ENCODE measurements at places on chromosomes 6 and 20. TPM values are rescaled to one million over a fixed set of nuclear protein-coding genes. Genes with fewer than 3 reads are reported as not detected.

DNA sequence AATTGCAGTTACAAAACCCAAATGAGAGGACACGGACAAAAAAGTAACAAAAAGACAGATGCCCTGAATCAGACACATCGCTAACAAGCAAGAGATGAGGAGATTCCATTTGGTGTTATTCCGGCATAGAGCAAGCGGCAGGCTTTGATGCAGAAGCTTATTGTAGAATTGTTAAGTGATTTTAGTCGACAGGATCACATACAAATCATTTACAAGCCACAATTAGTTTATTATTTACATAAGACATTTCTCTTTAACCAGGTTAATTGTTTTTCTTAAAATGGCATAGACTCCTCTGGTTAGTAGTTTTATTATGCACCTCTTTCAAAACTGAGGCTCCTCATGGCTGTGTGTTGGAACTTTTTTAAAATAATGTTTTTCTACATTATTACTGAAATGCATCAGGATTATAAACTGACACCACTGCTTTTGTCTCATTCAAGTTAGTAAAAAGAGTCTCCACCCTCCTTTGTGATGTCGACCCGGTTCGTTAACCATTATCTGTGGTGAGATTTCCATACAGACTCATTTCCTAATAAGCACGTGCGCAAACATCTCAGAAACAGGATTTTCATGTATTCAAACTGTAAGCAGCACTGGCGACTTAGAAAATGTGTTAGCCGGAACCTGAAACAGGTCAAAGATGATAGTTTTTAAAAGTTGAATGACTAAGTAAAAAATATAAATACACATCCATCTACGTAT is 119.8 kb downstream of the COL12A1 start:
- no peak for DNase-seq

DNA sequence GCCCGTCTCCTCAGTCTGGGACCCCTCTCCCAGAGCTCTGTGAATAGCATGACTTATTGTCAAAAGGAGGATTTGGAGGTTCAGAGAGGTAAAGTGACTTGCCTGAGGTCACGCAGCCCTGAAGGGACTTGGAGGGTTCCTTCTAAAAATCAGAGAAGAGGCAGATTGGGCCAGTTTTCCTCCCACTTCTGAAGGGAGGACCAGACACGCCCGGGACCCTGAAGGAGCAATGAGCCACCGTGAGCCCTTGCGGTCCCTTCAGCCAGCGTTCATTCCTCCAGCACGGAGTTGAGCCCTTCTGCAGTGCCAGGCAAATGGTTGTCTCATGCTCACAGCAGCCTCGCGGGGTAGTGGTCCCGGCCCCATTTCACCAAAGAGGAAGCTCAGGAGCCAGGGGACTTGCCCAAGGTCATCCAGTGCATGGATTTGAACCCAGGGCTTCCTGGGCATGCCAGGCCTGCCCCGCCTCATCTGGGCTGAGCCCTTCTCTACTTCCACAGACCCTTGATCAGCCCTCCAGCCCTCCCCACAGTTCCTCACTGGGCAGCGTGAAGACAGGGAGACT is 7.4 kb downstream of the SRC start:
- no peak for DNase-seq

GRCh38 chr6:169177516-169178166 is 76.0 kb downstream of the THBS2 start:
- peak; percentile 60 for DNase-seq

Gene SNAP25
- total RNA-seq: 31.3 TPM

Gene FHL5
- not detected for total RNA-seq

Measured in RPMI7951 (cell line).